CD4-positive, alpha-beta T cell treated with Interleukin-2 at 100 ng/mL for 4 hours (primary cell): ENCODE measurements at places on chromosomes 2 and 18.

- DNase-seq = no peak
Observed at GRCh38 chr2:212135739-212136138, 402.9 kb downstream of the ERBB4 start.

- DNase-seq = no peak
Observed at GRCh38 chr2:230577114-230577513, 135.5 kb upstream of the CAB39 start.

DNA sequence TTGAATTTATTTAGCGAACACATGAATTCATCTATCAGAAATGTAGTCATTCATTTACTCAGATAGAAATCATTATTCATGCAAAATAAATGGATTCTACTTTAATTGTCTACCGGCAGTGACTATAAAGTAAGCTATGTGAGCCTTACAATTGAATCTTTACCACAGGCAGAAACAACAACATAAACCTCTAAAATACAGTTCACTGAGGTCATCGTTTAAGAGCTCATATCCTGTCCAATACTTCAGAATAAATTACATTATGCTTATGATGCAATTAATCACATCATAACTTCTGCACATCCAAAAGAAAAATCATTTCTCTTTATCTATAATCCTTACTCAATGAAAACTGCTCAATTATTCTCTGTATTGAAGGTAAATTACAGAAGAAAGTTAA, 244.7 kb downstream of the HNMT start:
- no peak for DNase-seq

GRCh38 chr18:45243340-45244110, 371.8 kb upstream of the SLC14A2 start:
- no peak for DNase-seq

- DNase-seq = no peak
Observed at GRCh38 chr2:67599561-67599960, 202.4 kb downstream of the ETAA1 start.

DNA sequence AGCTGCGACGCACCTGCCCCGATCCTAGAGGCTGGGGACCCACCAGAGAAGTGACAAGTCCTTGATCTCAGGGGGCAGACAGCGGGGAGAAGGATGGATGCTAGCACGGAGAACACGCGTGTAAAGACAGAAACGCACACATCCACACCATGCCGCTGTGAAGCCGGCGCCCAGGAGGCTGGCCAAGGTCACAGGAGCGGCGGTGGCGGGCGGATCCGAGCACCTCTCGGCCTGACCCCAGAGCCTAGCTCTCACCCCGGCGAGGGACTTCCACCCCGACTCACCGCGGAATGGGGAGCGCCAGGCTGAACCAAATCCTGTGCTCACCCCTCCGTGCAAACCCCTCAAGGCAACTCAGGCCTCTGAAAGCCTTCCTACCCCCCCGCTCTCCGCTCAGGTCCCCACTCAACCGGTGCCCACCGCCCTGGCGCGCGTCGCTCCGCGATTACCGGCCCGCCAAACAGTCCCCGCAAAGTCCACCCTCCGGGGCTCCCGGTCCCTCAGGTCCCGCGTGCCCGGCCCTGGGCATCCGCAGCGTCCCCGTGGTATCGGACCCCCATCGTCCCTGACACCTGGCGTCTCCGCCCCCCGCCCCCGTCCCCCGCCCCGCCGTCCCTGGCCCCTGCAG, 460 bp upstream of the LRRFIP1 start:
- DNase-seq = no peak

- DNase-seq = no peak
Observed at GRCh38 chr2:164952057-164952702, 3.1 kb downstream of the SLC38A11 start.

DNA sequence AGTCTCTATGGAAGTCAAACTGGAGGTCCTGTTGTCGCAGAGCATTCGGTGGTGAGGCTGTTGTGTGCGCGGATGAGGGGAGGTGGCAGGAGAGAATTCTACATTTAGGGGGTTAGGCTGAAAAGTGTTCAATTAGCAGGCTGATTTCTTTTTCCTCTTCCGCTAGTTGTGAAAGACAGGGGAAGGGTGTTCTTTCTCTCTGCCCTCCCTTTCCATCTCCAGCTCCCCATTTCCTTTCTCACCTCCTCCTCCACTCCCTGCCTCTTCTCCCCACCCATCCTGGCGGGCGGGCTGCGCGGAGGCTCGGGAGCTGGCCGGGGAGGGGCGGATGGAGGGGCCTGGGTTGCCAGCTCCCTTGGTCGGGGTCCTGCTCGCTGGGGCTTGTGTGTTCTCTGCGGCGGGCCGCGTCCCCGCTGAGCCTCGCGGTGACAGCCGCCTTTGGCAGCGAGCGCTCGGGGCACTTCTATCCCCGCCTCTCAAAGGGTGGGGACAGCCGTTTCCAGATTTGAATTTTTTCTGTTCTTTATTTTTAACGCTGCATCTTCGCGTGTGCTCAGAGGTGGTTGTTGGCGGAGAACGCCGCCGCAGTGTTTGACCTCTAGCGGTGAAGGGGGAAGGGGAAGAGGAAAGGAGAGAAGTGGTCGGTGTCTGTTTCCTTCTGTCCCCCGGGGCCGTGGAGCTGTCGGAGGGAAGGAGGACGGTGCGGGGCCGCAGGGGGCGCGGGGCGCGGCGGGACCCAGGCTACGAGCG, 3.6 kb downstream of the SOX11 start:
- no peak for DNase-seq

DNA sequence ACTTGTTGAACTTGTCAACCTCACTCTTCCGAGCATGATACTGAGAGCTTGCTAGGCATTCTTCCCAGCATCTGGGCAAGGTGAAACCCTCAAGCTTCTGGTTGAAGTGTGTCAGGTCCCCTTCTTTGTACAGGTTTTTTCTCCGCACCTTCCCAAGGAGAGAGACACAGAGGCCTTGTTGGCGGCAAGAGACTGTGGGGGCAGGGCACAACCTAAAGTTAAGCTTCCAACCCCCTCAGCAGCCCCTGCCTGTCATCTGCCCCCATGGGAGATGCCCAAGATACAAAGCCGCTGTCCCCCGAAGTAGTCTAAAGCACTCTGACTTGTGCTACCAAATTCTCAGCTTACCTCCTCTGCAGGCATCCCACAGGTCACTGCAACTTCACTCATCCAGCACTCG, 64.9 kb downstream of the XDH start:
- no peak for DNase-seq

DNA sequence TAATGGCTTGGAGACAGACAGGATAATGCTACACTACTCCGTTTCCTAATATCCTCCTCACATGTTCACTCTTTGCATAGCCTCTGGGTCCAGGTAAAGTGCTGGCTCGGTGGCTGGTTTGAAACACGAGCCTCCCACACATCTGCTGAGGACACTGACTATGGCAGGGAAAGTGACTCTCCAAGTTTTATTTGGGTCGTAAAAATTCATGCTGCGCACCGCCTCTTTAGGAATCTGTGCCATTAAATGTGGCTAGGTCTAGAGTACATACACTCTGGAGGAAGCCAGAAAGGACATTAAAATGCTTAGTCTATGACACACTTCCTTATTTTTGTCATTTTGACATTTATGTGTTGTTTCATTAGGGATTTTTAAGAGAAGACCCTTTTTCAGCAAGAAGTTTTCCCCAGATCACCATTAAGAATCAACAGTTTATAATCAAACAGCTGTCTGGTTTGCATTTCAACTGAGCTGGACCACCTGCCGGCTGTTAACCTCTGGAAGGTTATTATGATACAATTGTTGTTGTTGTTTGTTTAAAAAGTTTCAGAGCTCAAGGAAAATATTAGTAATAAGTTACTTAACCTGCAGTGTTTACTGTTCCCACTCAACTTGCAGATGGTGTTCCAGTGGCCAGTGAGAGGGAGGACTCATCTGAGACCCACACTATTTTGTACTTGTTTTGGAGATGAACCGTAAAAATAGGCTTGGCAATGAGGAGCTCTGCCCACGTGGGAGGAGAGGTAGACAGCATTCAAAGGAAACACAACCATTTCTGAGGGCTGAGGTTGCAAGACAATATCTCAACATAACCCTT, 443.3 kb upstream of the MEIS1 start:
- DNase-seq = no peak

DNA sequence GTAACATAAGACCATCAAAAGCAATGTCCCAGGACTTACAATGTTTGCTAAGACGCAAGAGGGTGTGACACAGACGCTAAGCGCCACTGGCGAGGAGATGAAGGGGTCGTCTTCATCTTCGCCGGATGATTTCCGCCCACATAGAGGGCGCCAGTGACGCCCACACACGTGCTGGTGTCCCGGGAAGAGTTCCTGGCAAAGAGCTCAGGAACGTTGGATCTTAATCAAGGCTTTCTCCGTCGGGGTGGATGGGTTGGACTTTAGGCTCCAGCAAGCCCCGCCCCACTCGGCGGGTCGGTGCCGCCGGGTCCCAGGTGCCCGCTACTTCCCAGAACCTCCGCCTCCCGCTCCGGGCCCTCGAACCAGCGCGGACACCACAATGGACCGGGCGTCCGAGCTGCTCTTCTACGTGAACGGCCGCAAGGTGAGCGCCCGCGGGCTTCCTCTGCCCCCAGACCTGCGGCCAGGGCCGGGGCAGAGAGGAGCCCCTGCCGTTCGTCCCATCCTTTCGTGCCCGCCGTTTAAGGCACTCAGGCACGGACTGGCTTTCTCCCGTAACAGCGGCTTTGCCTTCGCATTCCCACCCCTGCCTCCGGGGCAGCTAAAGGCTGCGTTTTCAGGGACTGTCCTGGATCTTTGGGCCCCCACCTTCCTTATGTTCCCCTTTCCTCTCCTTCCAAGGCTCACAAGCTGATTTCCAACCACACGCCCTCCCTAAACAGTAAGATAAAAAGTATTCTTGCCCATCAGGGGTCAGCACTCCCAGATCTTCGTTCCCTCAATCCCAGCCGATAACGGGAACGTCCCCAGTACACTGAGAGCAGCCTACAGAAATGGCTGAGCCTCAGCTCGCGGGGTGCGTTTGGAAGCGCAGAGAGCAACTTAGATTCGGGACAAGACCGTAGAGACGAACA, at the start of gene AOX1:
Gene AOX1, plus strand, starts transcription at position 285 of the 914 bp plus-strand sequence. Its CDS starts 95 bp downstream, at position 380.
- peak; percentile 12 for DNase-seq

GRCh38 chr2:66667301-66667700, 232.4 kb downstream of the MEIS1 start:
- no peak for DNase-seq

GRCh38 chr2:231545105-231545902, 15.1 kb upstream of the NMUR1 start:
- DNase-seq = peak; percentile 64

GRCh38 chr2:128636802-128637147, 318.1 kb upstream of the HS6ST1 start:
- DNase-seq = no peak

GRCh38 chr2:223041527-223042109, 10.4 kb upstream of the KCNE4 start:
- no peak for DNase-seq

- DNase-seq = peak; percentile 58
Observed at GRCh38 chr2:233857511-233858141, 3.3 kb upstream of the HJURP start.

- no peak for DNase-seq
Observed at GRCh38 chr2:215839816-215840215, 173.5 kb downstream of the MREG start.

- no peak for DNase-seq
Observed at GRCh38 chr2:10686176-10686730, 3.5 kb downstream of the NOL10 start.

DNA sequence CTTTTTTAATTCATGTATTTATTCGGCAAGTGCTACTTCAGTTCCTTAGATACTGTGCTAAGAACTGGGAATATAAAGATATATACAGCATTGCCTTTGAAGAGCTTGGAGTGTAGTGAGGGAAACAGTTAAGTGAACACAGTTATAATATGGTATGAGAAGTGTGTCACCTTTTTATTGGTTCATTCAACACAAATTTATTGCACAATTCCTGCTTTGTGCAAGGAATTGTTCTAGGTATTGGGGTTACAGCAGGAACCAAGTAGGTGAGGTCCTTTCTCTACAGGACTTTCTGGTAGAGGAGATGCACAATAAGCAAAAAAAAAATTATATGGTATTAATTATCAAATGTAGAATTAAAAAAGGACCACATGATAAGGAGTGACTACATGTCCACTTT, 65.5 kb downstream of the MTX2 start:
- no peak for DNase-seq

- DNase-seq = no peak
Observed at GRCh38 chr2:46385786-46386577, 88.8 kb downstream of the EPAS1 start.

DNA sequence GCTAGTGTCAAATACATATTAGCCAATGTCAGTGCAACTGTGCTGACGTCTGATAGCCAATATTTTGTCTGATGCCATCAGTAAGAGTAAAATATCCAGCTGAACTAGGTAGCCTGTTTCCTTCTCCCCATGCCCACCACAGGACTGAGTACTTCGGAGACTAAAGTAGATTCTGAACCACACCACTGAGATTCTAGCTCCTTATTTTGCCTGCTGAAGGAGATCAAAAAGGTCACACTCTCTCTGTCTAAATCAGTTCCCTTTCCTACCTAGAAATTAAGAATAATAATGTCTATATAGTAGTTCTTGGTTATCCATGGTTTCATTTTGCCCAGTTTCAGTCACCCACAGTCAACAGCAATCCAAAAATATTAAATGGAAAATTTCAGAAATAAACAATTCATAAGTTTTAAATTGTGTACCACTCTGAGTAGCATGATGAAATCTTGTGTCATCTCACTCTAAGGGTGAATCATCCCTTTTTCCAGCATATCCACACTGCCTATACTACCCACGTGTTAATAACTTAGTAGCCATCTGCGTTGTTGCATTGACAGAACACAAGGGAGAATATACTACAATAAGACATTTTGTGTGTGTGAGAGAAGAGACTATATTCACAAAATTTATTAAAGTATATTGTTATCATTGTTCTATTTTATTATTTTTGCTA, 1043.3 kb upstream of the PIK3C3 start:
- no peak for DNase-seq

- no peak for DNase-seq
Observed at GRCh38 chr18:6561016-6561415, 146.3 kb upstream of the L3MBTL4 start.

- no peak for DNase-seq
Observed at GRCh38 chr2:149729586-149729985, 142.0 kb upstream of the MMADHC start.

DNA sequence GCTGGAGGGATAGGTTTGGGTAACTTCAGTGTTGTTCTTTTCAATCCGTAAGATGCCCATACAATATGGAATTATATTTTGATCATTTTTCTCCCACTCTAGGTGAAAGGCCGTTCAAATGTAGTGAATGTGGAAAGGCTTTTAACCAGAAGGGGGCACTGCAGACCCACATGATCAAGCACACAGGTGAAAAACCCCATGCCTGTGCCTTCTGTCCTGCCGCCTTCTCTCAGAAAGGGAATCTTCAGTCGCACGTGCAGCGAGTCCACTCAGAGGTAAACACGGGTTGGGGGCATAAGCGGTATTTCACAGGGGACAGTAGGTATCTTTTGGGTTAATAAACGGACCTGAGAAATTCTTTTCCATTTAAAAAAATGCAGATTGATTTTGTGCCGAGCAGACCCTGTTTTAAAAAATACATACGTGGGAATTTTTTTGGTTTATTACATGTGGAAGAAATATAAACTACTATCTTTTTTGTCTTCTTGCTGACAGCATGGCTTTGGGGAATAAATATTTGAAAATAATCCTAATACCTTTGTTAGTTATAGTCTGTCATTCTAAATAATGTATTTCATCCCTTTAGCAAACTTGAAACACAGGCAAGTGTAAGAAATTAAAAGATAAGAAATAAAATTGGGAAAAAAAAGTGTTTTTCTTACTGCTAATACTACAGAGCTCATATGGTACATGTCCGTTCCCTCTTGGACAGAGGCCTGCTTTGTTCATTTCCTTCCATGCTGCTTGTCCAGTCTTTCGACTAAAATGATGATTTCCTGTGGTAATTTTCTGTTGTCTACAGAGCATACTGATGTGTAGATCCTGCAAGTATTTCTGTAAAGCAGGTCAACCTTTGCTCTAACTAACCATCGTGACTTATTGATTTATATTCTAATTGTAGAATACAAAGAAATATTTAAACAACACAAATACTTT, 53.3 kb downstream of the ZNF236 start:
- peak; percentile 52 for DNase-seq
